ENCODE measurements at places on chromosomes 11 and 22. TPM values are rescaled to one million over a fixed set of nuclear protein-coding genes. Genes with fewer than 3 reads are reported as not detected.

CCDC15 gene
- total RNA-seq, result 2.9 TPM

OR4A16 gene
- not detected for total RNA-seq

DNA sequence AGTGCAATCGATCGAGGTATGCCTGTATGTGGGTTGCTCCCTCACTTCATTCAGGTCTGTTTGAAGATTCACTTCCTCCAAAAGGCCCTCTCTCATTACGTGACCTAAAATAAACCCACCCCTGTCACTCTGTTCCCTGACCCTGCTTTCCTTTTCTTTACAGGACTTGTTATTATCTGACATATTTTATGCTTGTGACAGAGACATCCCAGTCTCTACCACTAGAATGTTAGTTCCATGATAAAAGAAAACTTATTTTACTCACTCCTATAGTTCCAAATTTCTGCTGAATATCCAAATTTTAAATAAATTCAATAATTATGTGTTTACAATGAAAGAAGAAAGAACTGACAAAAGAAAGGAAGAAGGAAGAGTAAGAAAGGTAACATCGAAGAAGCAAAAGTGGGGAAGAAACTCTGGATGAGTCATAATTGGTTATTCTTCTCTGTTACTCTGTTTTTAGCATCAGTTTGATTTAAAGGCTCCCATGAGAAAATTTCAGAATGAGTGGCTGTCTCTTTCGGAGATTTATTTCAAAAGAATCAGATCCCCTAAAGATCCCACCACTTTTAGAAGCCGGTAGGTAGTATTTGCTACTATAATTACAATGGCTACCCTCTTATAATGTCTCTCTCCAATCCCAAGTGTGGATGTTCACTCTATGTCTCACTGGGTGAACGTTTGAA, 33.5 kb downstream of the ENTHD1 start:
- no peak for DNase-seq
- no peaks in the 10 kb centered on the region for H3K27me3 ChIP-seq
- H3K27ac ChIP-seq, result no peak overlapping the region
- H3K4me3 ChIP-seq, result no peak overlapping the region
- H3K4me1 ChIP-seq, result no peaks in the 10 kb centered on the region

DNA sequence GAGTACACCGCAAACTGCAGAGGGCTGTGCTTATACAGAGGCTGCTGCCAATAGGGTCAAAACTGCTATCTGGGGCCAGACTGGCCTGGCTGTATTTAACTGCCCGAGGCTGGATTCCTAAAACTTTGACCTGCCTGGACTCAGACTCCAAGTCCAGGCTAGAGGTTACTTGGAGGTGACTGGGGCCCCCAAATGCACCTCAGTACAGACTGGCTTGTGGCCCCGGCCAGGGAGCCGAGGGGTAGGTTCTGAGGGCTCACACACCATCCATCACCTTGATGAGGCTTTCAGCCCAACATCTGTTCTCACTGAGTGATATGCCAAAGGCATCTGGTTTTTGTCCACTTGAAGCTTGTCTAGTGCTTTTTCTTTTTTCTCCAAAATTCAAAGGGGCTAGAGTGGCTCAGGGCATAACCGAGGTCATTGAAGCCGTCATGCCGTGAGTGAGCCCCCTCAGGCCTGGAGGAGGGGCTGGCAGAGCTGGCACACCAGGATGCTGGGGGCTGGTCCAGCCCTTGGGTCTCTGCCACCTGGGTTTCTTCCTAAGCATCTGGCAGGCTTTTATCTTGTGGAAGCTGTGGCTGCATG, 52.4 kb upstream of the TTLL12 start:
- no peaks in the 10 kb centered on the region for H3K27me3 ChIP-seq
- H3K4me1 ChIP-seq, result no peaks in the 10 kb centered on the region

- peaks cover 11% of the 10 kb centered on the region for H3K4me1 ChIP-seq
- H3K4me3 ChIP-seq, result no peak overlapping the region
- no peak overlapping the region for H3K27ac ChIP-seq
- H3K27me3 ChIP-seq, result no peaks in the 10 kb centered on the region
Observed at GRCh38 chr11:123562158-123562557, 92.3 kb downstream of the SCN3B start.

DNA sequence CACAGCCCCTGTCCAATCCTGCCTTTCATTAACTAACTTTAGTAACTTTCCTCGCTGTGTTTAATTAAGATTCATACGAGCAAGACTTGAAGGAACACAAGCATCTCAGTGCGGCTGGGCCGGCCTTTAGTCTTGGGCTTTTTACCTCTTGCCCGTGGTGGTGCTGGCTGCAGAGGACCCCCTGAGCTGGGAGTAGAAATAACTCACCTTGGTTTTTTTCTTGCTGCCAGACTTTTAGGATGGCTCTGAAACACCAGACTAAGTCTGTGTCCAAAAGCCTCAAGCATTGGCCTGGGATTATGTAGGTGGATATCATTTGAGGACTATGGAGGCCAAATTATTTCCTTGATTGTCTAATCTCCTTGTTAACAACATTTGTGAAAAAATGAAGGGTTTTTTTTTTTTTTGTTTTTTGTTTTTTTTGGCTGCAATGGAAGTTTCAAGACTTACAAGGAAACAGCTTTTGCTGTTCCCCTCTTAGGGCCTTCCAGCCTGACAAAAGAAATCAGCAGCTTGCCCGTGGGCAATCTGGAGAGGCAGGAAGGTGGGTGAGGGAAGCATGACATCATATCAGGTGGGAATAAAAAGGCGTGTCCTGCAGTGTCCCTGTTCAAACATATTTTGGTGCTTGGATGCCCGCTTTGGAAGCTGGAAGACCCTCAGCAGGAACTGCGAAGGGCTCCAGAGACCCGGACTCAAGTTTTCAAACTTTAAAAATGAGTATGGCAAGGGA, 44.0 kb downstream of the SMIM38 start:
- no peaks in the 10 kb centered on the region for H3K27me3 ChIP-seq
- no peak overlapping the region for H3K4me3 ChIP-seq
- H3K4me1 ChIP-seq, result no peaks in the 10 kb centered on the region
- H3K27ac ChIP-seq, result no peak overlapping the region
- DNase-seq, result no peak

All from esophagus squamous epithelium (tissue), 5 donors.